NCI-H1417 treated with DMSO at 0.1 percent for 48 hours (cell line): ENCODE measurements at places on chromosomes 16 and 17.

DNA sequence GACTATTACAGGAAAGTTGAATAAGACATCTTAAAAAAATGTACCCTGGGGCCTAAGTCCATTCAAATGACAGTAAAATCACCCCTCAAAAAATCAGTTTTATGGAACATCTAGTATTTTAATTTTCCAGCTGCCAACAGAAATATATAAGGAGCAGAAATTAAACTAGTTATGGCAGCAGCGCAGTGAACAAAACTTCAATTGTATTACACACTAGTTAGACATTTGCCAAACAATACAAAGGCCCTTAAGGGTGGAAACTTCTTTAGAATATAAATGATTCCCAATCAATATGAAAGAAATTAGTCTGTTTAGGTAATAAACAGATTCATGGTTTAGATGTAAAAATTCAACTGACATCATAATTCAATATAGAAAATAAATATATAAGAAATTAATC, 18.1 kb upstream of the RFFL start:
- no peak for DNase-seq

DNA sequence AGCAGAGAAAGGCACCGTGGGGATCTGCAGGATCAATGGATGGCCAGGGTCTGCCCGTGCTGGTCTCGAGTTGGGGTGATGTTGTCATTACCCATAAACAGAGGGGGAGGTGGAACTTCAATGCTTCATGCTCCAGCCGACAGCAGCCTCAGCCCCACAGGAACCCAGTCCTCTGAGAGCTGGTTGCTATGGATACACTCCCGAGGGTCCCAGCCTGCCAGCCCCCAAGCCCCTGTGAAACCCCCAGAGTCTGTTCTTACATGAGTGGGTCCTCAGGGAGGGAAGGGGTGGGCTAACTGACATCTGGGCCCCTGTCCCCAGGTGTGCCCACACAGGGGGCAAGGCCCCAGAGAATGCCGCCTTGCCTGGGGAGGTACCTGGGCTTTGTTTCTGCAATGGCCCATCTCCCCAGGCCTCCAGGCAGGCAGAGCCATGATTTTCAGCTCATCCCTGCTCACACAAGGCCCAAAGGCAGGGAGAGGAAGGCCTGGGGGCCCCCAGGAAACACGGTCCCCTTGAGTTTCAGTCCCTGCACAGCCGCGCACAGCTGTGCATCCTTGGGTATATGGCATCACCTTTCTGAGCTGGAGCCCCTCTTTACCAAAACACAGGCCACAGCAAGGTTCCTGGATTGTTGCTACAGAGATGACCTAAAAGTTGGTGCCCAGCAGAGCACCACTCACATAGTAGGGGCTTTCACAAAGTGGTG, 223.7 kb downstream of the ZNF423 start:
- no peak for DNase-seq

DNA sequence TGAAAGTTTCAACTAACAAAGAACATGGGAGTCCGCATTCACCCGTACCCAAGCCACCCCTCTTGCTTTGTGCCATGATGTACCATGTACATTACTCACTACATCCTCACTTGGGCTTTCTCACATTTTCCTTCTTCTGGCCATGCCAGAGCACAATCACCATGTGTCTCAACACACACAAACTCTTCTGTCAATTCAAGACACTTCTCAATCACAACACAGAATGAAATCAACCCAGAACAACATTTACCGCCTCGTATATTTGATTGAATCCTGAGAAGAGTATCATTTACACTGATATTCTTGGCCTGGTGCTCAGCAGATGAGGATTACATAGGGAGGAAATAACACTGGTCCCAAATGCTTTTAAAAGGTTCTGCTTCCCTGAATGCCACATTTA, 4.5 kb downstream of the ADAMTS18 start:
- no peak for DNase-seq

GRCh38 chr17:80861892-80862291, 129.7 kb upstream of the CHMP6 start:
- peak; percentile 77 for DNase-seq

GRCh38 chr17:31236137-31236536, 60.9 kb downstream of the OMG start:
- no peak for DNase-seq

DNA sequence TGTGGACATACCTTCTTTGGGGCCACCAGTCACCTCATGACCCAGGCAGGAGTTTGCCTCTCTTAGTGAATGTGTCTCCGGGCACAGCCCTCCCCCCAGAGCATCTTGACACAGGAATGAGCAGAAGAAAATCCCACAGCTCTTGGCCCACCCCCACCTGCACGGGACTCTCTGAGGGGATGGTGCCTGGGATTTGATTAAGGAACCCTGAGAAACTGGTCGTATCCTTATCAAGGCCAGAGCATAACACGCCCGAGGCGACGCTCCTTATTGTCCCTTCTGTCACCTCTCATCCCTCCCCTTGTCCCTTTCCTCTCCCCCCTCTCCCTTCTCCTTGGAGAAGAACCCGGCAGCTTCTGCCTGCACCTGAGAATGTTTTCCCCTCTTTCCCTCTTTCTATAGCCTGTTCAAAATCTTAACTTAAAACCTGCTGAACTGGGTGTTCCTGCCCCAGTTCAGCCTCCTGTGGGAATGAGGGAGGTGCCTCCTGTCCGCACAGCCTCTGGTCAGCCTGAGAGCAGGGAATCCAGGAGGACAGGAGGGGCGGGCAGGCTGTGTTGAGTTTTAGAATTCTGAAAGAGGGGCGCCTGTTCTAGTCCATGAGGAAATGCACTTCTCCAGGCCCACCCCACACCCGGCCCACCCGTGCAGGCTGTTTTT, 140.7 kb upstream of the PLCG2 start:
- DNase-seq = no peak

GRCh38 chr16:59864981-59865666, 1131.0 kb upstream of the GOT2 start:
- DNase-seq = no peak

- DNase-seq = no peak
Observed at GRCh38 chr17:40073454-40074174, 10.8 kb downstream of the THRA start.

DNA sequence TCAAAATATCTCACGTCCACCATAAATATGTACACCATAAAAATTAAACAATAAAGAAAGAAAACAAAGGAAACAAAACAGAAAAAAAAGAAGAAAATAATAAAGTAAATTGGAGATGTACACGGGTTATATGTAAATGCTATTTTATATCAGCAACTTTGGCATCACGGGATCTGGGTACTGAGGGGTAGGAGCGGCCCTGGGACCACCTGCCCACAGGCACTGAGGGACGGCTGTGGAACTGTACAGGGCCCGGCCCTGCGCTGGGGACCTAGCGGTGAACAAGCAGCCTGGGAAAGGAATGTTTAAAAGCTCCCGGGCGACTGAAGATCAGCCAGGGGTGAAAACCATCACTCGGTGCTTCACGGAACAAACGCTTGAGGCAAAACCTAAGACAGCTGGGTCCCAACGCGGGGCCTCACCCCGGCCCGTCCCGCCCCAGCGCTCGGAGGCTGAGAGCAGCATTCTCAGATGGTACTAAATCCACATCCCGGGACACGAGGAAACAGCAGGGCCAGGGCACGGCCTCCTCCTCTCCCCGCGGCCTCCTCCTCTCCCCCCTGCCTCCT, 31.2 kb downstream of the NXN start:
- no peak for DNase-seq

- no peak for DNase-seq
Observed at GRCh38 chr17:75267411-75268232, 3.4 kb downstream of the MIF4GD start.

- no peak for DNase-seq
Observed at GRCh38 chr17:20706751-20707373, 127.3 kb downstream of the CDRT15L2 start.

GRCh38 chr17:68941761-68942160, 13.4 kb downstream of the ABCA8 start:
- DNase-seq = no peak

- DNase-seq = no peak
Observed at GRCh38 chr17:29982991-29983653, 41.7 kb downstream of the EFCAB5 start.

DNA sequence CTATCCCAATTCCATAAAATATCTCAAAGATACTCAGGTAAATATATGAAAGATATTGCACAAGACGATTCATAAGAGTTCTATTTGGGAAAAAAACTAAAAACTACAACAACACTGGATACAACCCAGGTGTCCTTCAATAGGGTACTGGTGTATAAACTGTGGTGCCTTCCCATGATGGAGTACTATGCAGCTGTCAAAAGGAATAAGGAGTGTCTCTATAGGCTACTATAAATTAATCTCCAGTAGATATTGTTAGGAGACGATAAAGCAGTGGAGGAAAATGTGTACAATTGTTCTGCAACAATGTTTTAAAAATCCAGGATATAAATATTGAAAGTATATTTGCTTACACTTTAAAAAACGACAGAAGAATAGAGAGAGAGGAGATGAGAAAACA, 2.4 kb upstream of the KRTAP4-12 start:
- no peak for DNase-seq

DNA sequence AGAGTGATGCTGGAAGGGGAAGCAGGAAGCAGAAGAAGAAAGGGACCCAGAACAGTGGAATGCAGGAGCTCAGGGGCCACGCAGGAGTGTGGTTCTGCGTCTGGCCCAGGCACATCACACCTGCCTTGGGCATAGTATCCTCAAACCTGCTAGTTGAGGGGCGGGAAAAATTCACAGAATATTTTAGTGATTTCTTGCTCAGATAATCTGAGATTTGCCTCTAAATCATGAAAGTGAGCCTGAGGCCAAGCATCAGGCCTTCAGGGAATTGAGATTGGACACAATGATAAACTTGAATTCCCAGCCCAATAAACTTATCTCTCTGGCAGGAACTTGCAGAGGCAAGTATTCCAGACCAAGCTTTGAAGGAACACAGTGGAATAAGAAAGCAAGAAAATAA, 48.5 kb upstream of the CCL2 start:
- no peak for DNase-seq

DNA sequence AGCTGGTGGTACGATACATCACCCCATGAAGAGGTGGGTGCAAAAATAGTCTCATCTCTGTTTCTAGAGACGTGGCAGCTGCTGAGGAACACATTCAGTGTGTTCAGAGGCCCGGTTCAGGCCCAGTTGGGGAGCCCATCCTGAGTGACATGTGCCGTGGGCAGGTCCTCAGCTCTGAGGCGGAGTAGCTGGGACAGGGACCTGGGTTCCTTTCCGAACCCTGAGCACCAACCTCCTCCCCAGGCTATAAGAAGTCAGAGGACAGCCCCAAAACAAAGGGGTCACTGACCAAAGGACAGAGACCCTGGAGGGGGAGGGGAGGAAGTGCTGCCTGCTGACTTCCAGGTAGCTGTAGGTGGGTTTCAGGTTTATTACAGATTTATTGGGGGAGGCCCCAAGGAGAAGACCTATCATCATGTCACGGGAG, 5.1 kb downstream of the LDHD start:
- no peak for DNase-seq

DNA sequence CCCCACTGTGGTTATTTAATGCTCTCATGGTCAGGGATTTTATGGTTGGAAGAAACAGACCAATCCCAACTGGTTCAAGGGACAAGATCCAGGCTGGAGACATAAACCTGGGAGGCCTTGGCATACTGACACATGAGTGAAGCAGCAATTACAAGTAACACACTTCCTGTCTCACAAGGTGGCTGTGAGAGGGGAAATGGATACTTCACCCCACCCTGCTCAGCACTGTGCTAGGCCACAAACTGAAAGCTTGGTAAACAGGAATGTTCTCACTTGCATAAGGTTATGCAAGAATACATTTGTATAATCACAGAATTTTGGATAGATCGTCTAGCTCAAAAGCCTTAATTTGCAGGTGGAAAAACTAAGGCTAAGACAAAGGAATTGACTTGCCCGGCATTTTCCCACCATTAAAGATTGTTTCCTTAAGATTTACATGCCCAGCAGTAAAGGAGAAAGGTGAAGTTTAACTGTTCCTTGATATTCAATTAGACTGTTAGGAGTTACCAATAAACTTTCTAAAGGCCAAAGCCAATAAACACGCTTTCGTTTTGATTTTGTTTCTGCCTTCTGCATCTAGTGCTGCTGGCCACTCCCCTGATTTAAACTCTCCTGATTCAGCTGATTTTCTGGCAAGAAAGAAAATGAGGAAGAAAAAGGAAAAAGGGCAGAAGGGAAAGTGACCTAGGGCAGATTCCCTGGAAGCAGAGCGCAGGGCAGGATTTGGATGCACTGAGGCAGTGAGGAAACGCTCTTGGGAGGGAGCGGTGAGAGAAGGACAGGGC, 215.6 kb upstream of the CDH5 start:
- DNase-seq = no peak
